ENCODE measurements at places on chromosomes 4 and X. TPM values are rescaled to one million over a fixed set of nuclear protein-coding genes. Genes with fewer than 3 reads are reported as not detected.

DNA sequence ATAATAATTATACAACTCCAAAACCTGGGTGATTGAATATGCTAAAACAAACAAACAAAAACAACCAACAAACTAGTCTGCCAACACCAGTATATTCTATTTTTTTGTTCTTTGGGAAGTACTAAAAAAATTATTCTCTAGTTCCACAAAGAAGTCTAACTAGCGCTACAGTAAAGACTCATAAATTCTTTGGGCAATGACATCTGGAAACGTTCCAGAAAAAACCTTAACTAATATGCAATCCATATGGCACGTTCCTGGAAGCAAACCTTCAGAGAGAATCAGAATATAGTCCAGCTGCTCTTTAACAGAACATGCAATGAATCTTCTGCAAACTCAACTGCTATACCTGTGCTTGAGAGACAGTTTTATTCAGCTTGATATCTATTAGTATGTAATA is 500.1 kb downstream of the TRAM1L1 start:
- no peak overlapping the region for H3K4me3 ChIP-seq
- no peaks in the 10 kb centered on the region for H3K27me3 ChIP-seq
- H3K36me3 ChIP-seq: no peaks in the 10 kb centered on the region
- DNase-seq: no peak

GRCh38 chr4:1411436-1412375 is 5.5 kb upstream of the NKX1-1 start:
- no peaks in the 10 kb centered on the region for H3K36me3 ChIP-seq
- no peaks in the 10 kb centered on the region for H3K4me1 ChIP-seq
- peaks cover 77% of the 10 kb centered on the region for H3K27me3 ChIP-seq
- H3K4me3 ChIP-seq: no peak overlapping the region

DNA sequence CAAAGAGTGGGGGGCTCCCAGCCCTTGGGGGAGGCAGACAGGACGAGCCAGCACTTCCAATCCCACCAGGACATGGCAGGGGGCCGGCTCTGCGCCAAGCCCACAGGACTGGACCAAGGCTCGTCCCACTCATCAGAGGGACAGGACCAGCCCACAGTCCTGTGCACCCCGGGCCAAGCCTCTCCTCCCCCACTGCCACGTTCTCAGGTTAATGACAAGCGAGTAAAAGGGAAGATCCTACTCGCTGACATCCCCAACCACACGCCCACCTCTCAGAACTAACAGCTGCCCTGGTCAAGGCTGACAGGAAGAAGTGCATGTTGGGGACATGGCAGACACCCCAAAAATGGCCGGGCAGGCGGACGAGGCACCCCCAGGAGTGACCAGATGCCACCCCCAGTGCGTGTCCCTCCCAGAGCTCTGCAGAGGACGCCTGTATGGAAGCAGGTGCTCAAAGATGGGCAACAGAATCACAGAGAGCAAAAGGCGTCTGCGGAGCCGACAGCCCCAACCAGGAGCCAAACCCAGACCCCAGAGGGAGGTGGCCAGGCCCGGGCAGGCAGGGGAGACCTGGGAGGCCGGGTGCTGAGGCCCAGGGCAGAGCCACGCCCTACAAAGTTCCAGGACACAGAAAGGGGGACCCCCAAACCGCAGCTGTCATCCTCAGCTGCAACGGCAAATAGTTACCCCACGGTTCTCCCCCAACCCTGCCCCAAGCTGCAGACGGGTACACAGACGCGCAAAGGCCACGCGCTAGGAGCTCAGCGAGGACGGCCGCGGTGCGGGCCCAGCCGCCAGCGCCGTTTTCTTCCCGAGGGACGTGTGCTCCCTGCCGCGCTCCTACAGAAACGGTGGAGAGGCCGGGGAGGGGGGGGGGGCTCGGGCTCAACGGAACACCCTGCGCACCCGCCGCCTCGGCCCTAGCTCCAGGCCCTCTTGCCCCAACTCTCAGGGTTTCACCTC is 1.7 kb downstream of the CTBP1 start:
- H3K4me1 ChIP-seq: peaks cover 4% of the 10 kb centered on the region
- peak; percentile 58 for DNase-seq
- H3K27ac ChIP-seq: peak overlapping the region; percentile 88
- peaks cover 16% of the 10 kb centered on the region for H3K36me3 ChIP-seq

GRCh38 chr4:7024336-7024890 is 18.8 kb upstream of the TADA2B start:
- peaks cover 64% of the 10 kb centered on the region for H3K36me3 ChIP-seq
- DNase-seq: no peak
- H3K4me3 ChIP-seq: no peak overlapping the region
- H3K27ac ChIP-seq: no peak overlapping the region
- H3K27me3 ChIP-seq: no peaks in the 10 kb centered on the region

DNA sequence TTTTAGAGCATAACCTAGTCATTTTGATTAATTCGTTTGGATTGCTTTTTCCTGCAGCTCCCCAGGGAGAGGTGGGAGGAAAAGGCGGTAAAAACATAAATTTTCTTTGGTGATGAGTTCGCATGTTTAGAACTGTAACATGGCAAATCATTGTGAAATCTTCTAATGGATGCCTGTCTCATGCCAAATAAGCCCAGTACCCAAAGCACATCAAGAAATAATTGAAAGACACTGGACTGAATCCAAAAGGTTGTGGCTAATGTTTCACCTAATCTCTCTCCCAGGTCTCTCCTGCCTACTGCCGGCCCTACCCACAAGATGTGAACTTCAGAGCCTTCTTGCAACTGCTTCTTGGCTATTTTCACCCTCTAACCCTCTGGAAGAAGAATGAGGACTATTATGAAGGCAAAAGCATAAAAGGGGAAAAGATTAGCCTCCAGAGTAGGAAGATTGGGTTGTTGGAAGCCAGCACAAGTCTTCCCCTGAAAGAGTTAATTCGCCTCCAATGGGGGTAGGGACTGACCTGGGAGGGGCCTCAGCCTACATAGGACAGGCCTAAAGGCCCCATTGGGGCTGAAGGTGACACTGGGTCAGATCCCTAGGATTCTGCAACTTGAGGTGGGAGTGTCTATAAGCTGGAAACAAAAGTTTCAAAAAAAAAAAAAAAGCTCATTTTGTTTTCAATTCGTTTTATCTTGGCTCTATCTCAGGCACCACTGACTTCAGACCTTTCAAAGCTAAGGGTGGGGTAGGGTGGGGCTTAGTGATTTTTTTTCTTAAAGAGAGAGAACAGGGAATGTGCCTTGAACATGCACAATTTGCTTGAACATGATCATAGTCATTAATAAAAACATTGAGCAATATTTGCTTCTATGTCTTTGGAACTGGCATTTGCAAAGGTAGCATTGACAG is 278.6 kb upstream of the KLF3 start:
- no peaks in the 10 kb centered on the region for H3K36me3 ChIP-seq
- DNase-seq: peak; percentile 53
- no peak overlapping the region for H3K4me3 ChIP-seq
- no peaks in the 10 kb centered on the region for H3K27me3 ChIP-seq
- H3K27ac ChIP-seq: no peak overlapping the region
- peaks cover 3% of the 10 kb centered on the region for H3K4me1 ChIP-seq

COL25A1 gene
- total RNA-seq: 5.4 TPM

DDX53 gene
- not detected for total RNA-seq

DNA sequence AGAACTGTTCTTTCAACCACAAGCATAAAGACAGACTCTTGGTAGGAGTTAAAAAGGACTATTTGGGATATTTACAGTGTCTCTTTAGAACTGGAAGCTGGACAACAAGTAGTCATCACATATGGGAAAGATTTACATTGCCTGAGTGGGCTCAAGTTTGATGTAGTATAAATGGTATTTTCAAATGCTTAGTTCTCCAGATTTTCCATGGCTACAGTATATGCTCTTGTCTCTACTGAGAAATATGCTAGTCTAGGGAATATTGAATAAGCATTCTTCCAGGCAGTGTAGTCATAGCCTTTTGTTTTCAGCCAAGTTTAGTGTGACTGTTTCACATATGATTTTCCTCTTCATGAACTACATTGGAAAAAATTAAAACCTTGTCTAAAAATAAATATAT is 315.6 kb downstream of the ARHGAP24 start:
- H3K4me3 ChIP-seq: no peak overlapping the region
- H3K27me3 ChIP-seq: no peaks in the 10 kb centered on the region
- H3K4me1 ChIP-seq: no peaks in the 10 kb centered on the region
- DNase-seq: no peak

Data from endodermal cell (in vitro differentiated cells).